ENCODE measurements at places on chromosomes 5 and 9.

GRCh38 chr5:17412760-17413671 lies 85.0 kb upstream of the TAF11L2 start:
- no peak for DNase-seq

DNA sequence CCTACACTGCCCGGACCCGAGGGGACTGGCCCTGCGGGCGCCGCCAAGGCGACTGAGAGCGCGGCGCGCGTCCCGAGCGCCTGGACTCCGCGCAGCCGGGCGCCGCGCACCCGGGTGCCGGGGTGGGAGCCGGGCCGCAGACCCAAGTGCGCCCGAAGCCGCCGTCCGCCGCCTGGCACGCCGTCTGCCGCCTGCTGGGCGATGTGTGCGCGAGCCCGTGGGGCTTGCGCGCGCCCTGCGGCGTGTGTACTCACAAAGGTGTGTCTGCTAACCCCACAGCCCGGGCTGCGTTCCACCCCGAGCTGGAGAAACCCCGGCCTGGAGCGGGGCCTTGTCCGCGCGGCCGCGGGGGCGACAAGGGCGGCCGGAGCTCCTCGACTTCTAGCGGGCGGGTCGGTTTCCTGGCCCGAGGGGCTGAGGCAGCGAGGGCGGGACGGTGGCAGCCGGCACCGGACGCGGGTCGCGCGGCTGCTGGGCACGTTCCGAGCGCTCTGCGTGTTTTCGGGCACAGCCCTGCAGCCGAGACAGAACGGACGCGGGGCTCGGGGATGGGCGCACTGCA lies 1.1 kb upstream of the ZSWIM6 start:
- DNase-seq, result peak; percentile 89

DNA sequence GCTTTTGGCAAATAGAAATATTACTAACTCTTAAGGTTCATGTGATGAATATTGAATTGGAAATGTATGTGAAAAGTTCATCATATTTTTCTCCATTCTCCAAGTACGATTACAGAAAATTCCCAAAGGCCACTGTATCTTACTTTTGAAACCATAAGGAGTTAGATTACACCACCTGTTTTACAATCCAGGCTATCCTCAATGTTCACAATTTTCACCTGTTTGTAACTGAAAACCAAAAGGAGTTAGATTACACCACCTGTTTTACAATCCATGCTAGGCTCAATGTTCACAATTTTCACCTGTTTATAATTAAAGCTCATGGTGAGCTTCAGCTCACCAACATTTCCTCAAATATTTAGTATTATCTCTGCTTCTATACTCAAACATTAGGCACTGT lies 188.0 kb downstream of the HCN1 start:
- DNase-seq, result no peak

- DNase-seq, result no peak
Observed at GRCh38 chr9:95349091-95350038, 31.9 kb upstream of the FANCC start.

- no peak for DNase-seq
Observed at GRCh38 chr9:129781131-129781530, 21.9 kb upstream of the TOR1B start.

Measured in left ventricle myocardium superior (tissue), 1 donor.